ENCODE measurements at places on chromosomes 5 and 9. TPM values are rescaled to one million over a fixed set of nuclear protein-coding genes. Genes with fewer than 3 reads are reported as not detected.

Gene PCDHAC2
- total RNA-seq, result 0.32 TPM

Gene ADGRD2
- not detected for total RNA-seq

GRCh38 chr5:127650649-127651048 is 1.8 kb downstream of the CTXN3 start:
- DNase-seq, result no peak

DNA sequence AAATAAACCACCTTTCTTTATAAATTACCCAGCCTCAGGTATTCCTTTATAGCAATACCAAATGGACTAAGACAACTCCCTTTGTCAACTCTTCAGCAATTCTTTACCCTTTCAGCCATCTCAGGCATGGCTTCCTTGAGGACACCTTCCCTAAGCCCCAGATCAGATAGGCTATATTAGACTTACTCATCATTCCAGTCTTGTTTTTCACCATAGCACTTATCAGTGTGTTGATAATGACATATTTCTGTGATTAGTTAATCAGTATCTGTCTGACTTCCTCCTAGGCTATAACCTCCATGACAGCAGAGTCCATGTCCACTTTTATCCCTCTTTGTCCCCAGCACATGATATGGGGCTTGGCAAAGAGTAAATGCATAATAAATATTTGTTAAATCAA is 238.1 kb downstream of the ACTL7B start:
- no peak for DNase-seq

- DNase-seq, result peak; percentile 76
Measured at GRCh38 chr5:93620487-93621326, 37.7 kb downstream of the NR2F1 start.

- no peak for DNase-seq
Measured at GRCh38 chr5:93359296-93359959, 221.6 kb downstream of the NR2F1-AS1 start.

All from colonic mucosa (tissue), 4 donors.